Activated CD4-positive, CD25-positive, alpha-beta regulatory T cell treated with anti-CD3 and anti-CD28 coated beads, Interleukin-2, amount 50 U/mL, for 24 hours (primary cell): ENCODE measurements at places on chromosomes 2 and 18.

DNA sequence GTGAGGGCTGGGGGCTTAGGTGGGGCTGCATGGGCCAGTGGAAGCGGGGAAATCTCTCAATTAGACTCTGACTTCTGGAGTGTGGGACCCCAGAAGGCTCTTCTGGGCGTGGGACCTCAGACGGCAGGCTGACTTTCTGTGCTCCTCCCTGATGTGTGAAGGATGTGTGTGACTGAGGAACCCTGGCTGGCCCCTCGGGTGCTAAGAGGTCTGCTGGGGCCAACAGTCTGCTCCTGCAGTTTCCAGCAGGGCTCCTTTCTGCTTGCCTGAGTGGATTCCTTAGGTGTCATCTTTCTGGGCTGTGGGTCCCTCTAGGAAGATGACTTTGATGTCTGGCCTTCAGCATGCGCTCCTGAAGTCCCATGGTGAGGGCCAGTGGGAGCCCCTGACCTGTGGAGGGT lies 167.5 kb downstream of the DYSF start:
- ATAC-seq = no peak

GRCh38 chr2:2942906-2943305 lies 434.7 kb downstream of the EIPR1 start:
- no peak for ATAC-seq

DNA sequence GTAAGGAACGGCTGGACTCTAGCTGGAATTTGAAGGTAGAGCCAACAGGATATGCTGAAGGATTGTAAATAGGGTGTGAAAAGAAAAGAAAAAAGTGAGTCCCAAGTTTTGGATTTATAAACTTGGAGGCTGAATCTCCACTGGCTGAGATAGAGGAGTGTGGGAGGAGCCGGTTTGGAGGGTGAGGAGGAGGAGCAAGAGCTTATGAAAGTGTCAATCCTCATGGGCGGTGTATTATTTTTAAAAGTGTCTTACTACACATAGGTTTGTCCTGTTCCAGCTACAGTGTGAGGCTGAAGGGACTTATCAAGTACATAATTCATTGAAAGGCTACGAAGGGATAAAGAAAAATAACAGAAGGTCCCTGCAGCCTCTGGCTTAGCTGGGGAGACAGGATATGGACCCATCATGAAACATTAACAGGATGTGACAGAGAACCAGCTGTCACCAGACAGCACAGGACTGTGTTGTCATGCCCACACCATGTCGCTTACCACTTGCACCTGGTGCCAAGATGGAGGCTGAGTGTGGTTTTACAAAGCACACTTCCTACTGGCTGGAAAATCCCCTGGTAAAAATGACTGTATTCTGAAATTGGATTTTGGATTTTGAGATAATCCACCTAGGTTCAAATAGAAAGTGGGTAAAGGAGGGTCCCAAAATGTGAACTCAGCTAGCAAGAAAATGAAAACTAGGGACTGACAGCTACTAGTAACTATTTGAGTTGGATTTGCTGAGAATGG lies 2.5 kb upstream of the MREG start:
- peak; percentile 83 for ATAC-seq

DNA sequence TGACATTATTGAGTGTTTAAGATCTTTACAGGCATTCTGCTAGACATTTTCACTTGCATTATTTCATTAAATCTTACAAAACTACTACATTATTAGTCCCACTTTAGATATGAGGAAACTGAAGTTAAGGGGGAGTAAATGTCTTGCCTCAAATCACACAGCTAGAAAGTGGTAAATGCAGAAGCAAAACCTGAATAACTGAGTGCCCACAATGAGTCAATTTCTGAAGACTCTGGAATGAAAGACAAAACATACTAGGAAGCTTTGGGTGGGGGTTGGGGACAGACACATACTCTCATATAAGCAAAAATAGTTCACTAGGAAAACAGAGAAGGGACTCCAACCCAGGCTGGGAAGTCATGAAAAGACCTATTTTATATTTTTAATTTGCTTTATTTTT lies 214.4 kb upstream of the LRATD1 start:
- no peak for ATAC-seq

DNA sequence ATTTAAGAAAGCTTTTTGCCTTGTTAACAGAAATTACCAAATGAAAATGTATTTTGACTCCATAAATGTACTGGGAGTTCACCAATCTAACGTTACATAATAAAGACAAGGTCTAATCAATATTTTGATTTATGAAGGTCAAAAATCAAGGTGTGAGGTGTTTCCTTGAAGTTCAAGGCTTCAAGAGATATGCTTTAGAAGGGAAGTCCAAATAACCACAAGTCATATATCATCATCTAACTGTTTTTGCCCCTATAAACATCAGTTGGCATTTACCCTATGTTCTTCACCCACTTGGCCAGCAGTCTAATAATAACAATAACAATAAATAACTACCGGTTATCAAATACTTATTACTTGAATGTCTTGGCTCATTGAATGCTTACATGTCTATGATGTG lies 196.1 kb upstream of the ID2 start:
- ATAC-seq = no peak

GRCh38 chr2:216146573-216146972 lies 37.4 kb downstream of the XRCC5 start:
- ATAC-seq = no peak

DNA sequence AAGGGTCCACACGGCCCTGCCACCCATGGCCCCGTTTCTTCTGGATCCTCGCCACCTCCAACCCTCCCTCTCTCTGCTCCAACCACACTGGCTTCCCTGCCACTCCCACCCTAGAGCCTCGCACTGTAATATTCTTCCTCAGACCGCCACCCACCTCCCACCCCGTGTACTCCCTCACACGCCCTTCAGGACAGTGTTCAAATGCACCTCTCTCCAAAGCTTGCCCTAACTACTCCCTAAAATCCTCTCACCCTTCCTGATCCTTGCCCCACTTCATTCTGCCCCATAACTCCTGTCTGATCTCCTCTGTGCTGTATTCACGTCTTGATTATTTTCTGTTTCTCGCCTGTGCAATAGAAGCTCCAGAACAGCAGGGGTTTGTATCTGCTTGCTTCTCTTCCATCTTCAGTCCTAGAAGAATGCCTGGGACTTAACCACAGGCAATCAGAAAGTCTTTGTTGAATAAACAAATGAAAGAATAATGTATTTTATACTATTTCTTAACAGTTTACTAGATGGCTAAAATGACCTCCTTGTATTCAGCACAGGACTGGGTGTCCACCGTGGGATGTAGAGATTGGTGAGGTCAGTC lies 25.5 kb downstream of the EPB41L3 start:
- no peak for ATAC-seq

- ATAC-seq = no peak
These were observed 120.3 kb upstream of the LYPD1 start for GRCh38 chr2:132790207-132790785.

- ATAC-seq = no peak
These were observed 82.8 kb downstream of the GLI2 start for GRCh38 chr2:120818441-120818920.

- ATAC-seq = no peak
These were observed 24.0 kb downstream of the LGALSL start for GRCh38 chr2:64477979-64478378.

DNA sequence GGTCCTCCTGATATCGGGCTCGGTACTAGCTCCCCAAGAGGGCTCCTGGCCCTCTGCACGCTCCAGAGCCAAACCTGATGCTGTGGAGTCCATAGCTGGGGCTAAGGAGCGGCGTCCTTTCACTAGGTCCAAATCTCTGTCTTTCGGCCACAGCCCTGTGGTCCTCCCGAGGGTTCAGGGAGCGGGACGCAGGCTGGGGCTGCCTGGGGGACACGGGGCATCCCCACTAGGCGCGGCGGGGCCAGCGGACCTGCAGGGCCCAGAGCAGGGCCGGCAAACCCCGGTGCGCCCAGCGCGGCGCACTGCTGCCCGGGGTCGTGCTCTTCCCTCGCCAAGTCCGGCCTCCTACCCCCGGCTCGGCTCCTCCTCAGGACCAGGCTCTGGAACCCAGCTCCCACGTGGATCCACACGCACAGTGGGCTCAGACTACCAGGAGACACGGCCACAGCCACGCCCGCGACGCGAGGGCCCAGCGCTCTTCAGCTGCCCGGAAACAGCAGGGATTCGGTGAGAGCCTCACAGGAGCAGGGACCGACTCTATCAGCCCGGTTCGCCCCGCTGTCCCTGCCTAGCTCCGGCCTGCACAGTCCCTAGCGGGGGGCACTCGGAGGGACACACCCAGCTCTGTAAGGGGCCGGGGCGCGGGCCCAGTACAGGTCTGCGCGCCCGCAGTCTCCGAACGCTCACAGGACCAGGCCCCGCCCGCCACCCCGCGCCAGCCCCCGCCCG lies 593 bp downstream of the ZNF514 start:
- peak; percentile 66 for ATAC-seq

- no peak for ATAC-seq
These were observed 84.9 kb downstream of the MAPK4 start for GRCh38 chr18:50644807-50645206.

DNA sequence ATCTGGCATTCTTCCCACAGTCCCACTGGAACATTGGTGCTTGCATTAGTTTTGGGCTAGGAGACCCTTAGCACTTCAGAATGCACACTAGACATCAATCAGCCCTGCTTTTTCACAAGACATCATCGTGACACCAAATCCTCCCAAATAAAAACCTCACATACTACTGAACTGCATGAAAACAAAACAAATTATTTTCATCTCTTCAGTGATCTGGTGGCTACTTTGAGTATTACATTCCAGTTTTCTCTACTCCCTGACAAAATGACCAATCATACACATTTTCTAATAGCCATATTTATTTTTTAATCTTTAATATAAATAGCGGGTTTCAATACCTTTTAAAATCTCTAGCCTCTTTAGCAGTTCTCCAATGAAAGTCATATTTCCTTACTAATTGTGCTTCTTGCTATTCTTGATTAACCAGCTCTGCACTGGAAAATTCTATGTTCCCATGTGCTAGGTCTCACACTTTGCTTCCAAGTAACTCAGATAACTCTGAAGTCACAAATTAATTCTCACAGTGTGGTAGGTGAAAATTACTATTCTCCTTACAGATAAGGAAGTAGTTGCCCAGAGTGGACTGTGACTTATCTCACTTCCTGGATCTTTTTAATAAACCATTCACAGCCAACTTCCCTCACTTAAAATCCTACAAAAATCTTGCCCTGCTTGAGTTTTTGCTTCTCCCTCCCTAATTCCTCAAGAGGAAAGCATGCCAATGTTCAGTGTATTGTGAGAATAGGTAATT lies 82.5 kb upstream of the EPB41L3 start:
- ATAC-seq = no peak

GRCh38 chr18:78765637-78766281 lies 213.9 kb upstream of the SALL3 start:
- no peak for ATAC-seq
